ENCODE measurements at places on chromosomes 6 and 20. TPM values are rescaled to one million over a fixed set of nuclear protein-coding genes. Genes with fewer than 3 reads are reported as not detected.

GSTA2 gene
- not detected for total RNA-seq

DNA sequence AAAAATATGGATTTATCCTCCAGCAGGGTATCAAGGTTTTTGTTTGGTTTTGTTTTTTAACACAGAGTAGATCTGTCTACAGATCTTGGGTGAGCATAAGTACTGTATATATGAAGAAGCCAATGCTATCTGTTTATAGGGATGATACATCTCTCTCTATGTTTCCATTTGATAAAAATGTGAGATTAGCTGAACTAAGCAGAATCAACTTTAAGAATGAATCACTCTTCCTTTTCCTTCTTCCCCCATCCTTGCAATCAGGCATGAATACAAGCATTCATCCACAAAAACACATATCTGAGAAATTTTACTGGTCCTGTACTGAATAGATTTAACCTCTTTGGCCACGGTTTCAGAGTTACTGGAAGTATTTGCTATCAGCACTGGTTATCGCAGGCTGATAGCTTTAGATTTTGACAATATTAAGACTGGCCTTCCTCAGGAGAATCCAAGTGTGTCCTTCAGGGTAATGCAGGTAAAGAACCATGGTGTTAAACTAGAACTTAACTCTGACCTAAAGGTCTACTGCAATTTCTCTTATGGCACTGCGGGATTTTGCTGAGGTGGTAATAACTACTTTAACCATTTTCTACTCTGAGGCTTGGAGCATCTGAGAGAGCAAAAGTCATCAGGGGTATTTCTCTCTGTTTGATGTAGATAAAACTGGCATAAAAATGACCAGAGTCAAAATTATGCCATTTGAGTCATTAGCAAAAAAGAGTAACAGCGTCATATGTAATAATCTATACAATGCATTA lies 1.5 kb downstream of the SNAP25 start:
- no peak for DNase-seq

GRCh38 chr20:1417273-1417672 lies 24.4 kb upstream of the FKBP1A start:
- DNase-seq, result no peak

GRCh38 chr20:37807471-37808232 lies 95.3 kb upstream of the VSTM2L start:
- DNase-seq, result no peak

DNA sequence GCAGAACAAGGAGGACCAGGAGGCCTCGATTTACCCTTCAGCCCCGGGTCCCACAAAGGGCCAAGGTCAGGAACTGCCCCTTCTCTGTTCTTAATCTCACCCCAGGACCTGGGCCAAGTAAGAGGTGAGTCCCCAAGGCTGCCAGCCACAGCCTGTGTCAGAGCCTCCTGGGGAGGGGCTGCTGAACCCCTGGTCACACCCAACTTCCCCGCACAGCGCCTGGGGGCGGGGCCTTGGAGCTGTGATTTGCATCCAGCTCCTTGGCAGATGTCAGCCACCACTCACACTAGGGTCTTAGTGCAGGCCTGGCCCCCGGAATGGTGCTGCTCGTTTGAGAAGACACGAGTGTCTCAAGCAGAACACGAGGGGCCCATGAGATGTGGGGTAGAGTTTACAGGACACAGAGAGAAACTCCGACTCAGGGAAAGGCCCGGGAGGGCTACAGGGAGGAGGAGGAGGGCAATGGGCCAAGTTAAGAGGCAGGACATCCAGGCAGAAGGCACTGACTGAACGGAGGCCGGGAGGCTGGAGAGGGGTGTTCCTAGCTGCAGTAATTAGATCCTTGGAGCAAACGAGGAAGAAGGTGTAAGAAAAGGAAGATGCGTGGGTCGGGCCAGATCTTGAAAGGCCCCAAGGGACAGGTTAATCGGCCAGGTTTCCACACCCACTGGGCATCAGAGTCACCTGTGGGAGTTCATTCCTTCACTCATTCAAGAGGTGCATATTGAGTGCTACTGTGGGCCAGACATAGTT lies 26.9 kb downstream of the ZBP1 start:
- no peak for DNase-seq

DNA sequence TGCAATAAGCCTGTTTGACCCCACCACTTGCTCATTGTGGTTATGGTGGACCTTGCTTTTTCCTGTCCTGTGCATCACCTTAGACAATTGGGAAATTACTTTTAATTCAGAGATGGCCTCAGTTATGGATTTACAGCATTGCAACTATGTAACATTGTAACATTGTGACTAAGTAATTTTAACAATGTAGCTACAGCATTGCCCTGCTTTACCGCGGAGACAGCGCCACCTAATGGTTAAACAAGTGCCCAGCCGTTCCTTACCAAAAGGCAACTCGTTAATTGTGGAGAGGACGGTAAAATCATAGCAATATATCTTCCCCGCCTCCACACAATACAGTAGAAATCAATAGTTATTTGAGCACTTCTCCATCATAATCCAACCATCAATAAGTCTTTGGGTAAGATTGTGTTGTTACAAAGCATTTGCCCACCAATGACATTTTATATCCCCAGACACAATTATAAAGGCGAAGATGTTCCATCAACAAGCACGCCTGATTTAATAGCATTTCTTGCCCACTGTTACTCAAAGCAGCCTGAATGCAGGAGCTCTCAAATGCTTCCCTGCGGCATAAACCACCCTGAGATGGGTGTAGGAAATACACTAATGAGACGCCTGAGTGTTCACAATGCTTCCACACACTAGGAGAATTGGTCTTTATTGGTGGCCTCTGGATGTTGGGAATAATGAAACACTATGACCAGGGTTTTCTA lies 93.7 kb downstream of the PROKR2 start:
- no peak for DNase-seq

DNA sequence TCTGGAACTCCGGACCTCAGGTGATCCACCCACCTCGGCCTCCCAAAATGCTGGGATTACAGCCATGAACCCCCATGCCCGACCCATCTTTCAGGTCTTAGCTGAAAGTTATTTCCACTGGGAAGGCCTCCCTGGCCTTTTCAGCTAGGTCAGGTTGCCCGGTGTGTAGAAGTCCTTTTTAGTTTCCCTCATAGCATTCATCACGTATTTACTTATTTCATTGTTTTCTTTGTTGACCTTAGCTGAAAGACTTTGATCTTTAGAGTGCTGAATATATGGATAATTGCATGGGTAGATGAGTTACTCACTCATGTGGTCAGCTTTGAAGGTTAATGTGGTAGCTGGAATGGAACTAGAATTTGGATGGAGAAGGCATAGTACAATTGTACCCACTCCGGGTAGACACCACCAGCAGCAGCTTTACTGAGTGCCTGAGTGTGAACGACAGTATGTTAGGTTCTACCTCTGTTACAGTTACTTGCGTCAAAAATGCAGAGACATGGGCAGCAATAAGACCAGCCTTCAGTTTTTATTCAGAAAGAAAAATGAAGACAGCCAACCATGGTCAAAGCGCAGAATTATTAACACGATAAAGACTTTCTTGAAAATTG lies 9.1 kb downstream of the KIZ start:
- no peak for DNase-seq

GRCh38 chr6:15351631-15352030 lies 105.8 kb downstream of the JARID2 start:
- no peak for DNase-seq

ID4 gene
- 68.6 TPM for total RNA-seq

RAB44 gene
- 0.59 TPM for total RNA-seq

DNA sequence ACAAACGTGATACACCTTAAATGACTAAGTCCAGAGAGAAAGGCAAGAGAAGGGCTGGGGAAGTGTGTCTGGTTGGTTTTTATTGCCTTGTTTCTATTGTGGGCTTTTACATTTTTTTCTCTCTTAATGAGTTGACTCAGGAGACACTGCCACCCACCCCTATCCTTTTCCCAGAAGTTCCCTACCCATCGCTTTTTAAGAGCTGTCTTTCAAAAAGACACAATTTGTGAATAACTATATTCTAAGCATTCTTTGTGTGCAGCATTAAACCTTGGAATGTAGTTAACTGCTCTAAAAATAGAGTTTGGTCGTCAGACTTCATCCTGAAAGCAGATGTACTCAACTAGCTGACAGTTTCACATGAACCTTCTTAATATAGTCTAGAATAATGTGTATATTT lies 174.9 kb downstream of the ISM1 start:
- peak; percentile 51 for DNase-seq

DNA sequence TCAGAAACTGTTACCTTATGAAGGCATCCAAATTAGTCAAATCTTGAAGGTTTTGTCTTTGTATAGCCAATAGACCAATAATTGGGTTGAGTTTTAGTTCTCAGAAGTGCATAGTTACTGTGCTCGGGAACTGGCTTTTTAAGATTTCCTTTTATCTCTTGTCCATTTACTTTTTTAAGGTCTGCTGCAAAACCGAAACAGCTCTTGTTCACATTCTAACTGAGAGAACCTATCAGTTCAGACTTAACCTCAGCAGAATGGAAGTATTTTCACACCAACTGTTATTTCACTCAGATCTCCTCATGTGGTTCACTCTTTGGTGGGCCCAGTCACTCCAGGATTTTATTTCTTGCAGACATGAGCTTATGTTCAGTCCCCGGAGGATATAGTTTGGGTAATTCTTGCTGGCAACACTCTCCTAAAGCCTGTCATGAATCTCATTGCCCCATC lies 55.5 kb downstream of the TPBG start:
- DNase-seq, result peak; percentile 69

DNA sequence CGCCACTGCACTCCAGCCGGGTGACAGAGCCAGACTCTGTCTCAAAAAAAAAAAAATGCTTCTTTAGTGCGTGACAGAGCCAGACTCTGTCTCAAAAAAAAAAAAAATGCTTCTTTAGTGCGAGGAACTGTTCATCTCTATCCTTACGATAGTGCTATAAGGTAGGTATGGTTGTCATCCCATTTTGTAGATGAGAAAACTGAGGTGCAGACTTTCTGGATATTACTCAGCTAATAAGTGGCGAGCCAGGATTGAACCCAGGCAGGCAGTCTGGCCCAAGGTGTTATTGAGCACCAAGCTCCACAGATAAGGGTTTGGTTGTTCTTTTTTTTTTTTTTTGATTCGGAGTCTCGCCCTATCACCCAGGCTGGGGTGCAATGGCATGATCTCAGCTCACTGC lies 11.9 kb downstream of the MEA1 start:
- DNase-seq, result no peak

HLA-DQA1 gene
- total RNA-seq, result 3.2 TPM

MAPK13 gene
- total RNA-seq, result 29.5 TPM

TRPC4AP gene
- total RNA-seq, result 44.6 TPM

TFEB gene
- total RNA-seq, result 4.2 TPM
